ENCODE measurements at places on chromosomes 1 and 21.

DNA sequence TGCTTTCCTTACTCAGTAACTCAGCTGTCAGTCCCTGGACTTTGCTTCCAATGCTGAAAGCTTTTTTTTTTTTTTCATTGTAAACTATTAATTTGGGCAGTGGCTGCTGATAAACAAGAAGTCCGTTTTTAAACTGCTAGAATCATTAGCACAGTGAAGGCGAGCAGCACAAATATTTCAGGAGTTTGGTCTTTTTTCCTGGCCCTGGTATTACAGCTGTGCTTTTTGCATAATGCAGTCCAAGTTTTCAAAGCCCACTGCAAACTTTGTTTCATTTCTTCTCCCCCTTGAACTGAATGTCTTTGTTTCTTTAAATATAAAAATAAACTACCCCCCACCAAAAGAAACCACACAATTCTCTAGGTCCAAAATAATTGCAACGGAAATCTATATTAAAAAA, 6.6 kb downstream of the GLIS1 start:
- DNase-seq = no peak

GRCh38 chr1:218069180-218069579, 215.9 kb upstream of the RRP15 start:
- DNase-seq = no peak

DNA sequence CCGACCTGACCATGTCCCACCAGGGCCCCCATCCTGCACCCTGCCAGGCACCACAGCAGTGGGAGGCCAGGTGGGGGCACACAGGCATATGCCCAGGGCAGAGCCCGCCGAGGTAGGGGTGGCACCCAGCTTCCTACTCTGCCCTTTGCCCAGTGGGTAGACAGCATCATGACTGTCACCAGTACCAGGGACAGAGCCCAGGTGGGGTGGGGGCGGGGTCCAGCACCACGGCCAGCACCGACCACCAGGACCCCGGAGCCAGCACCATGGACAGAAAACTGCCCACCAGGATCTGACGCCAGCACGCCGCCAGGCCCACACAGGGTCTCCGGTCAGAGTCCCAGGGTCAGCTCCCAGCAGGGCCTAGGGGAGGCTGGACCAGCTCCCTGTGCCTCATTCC, 3.8 kb downstream of the TAS1R3 start:
- no peak for DNase-seq

GRCh38 chr1:215119719-215120365, 37.3 kb downstream of the KCNK2 start:
- DNase-seq = no peak

DNA sequence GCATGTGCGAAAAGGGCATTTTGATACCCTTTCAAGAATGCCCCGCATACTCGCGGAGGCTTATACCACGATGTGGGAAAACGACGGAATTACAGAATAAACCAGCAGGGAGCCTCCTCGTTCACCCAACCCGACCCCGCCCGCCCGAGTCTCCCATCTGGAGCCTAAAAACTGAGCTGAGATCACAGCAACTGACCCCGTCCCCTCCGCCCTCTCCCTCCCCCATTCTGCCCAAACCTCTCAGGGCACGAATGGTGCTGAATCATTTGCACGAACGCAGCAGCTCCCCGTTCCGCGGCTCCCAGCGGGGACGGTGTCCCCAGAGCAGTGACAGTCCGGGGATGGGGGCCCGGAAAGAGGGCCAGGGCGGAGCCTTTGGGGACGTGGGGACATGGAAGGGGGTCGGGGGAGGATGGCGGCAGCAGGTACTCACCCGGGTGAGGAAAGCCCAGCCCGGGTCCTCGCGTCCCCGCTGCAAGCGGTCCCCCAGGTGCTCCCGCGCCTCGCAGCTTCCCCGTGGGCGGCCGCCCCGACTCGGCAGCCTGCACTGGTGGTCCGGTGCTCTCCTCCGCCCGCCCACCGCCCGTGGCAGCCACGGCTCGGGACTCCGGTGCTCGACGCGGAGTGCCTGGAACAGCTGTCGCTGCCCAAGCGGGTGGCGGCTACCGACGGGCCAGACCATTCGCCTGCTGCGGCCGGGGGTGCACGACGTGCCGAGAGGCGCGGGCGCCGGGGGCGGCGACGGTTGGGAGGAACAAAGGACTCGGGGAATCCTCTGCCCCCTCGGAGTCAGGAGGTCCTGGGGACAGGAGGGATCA, at the start of gene TTLL7:
TSS of gene TTLL7 (minus strand) at position 635 of the 818 bp plus-strand sequence. CDS start 46,921 bp downstream, outside the sequence.
- DNase-seq = peak; percentile 65

DNA sequence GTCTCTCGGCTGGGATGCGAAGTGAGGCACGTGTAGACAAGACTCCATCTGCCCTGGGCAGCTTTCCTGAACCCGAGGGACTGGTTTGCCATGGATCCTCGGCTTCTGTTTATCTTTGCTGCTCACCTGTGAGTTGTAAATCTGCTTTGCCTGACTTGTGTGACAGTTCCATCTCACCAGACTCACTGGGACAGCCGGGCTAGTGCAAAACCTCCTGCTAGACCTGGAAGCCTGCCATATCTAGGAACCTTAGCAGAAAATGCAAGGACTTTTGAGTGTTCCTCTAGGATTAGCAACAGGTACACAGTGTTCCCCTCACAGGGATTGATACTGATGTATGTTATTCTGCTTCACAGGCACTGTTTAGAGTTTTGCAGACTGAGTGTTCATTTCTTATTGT, 218.6 kb downstream of the URB2 start:
- peak; percentile 32 for DNase-seq

GRCh38 chr1:159843459-159843858, 16.8 kb downstream of the SLAMF8 start:
- DNase-seq = no peak

- DNase-seq = no peak
These were observed 2.1 kb downstream of the ELOVL1 start for GRCh38 chr1:43365678-43366077.

- no peak for DNase-seq
These were observed 2.3 kb downstream of the TRIM46 start for GRCh38 chr1:155175927-155176371.

DNA sequence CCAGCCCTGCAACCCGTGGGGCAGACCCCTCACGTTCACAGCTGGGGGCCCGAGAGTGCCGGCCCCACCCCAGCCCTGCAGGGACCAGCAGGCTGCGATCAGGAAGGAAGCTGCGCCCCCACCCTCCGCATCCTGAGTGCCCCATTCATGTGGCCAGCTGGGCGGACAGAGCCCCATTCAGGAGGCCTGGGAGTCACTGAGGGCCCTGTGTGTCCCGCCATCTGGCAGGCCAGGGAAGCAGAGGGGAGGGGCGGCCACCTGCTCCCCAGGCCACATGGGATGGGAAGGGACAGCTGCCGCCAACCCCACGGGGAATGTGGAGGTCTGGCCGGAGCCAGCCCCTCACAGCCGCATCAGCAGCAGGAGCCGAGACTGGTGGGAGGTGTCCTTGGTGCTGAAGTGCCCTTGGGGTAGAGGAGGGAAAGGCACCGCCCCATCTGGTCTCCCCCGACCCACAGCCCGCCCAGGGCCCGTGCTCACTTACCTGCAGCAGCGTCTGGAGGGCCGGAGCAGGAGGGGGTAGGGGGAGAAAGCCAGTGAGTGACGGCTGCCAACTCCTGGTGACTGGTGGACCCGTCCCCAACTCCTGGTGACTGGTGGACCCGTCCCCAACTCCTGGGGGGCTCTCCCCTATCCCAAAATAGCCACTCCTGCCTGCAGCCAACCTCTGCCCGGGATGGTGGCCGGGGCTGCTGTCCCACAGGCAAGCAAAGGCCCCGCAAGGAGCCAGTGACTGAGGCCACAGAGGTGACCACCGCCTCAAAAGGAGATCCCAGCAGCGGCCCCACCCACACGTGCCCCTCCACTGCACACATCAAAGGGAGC, 8.7 kb downstream of the ACAP3 start:
- DNase-seq = no peak

- DNase-seq = no peak
These were observed 459.6 kb downstream of the PTPRC start for GRCh38 chr1:199098468-199098867.

GRCh38 chr1:16351456-16351993, 755 bp downstream of the FBXO42 start:
- no peak for DNase-seq

GRCh38 chr1:68128157-68128556, 77.7 kb upstream of the DIRAS3 start:
- no peak for DNase-seq

- DNase-seq = no peak
These were observed 30.1 kb upstream of the CHAF1B start for GRCh38 chr21:36354918-36355680.

DNA sequence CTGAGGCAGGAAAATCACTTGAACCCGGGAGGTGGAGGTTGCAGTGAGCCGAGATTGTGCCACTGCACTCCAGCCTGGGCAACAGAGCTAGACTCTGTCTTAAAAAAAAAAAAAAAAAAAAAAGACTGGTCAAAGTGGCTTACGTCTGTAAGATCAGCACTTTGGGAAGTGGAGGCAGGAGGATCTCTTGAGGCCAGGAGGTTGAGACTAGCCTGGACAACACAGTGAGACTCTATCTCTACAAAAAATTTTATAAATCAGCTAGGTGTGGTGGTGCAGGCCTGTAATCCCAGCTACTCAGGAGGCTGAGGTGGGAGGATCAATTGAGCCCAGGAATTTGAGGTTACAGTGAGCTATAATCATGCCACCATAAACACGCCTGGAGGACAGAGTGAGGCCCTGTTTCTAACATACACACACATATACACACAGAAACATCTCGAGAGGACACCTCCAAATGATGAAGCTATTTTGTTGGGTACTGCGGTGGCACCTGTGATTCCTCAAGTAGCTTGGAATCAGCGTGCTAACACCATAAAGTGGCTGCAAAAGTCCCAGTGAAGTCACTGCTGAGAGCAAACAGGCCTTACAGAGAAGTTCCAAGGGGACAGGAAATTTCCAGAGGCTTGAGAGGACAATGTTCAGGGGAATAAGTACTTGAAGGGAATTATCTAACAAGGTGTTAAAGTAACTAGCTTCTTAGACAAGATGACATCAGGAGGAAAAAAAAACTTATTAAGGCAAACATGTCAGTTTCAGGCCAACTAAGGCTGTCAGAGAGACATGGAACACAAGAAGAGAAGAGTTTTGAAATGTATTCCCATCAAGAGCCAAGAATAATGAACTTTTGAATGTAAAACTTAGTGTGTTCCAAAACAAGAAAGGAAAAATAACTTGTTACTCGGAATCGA, 1.3 kb downstream of the NADK start:
- no peak for DNase-seq

DNA sequence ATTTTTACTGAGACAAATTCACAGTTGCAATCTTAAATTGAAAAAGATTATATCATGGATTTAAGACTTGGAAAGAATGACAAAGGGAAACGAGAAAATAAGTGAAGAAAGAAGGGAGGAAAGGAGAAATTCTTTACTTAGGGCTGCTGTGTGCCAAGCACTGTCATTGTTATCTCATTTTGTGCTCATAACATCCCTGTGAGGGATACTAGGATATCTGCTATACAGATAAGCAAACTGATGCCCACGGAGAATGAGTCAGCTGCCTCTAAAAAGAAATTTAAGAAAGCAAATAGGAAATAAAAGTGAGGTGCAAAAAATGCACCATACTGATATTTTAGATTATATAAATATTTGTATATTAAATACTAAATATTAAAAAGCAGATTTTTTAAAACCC, 183.6 kb upstream of the NR5A2 start:
- DNase-seq = no peak

- no peak for DNase-seq
These were observed 14.4 kb upstream of the DIPK1A start for GRCh38 chr1:92975551-92976232.

- DNase-seq = no peak
These were observed 29.3 kb upstream of the TRIM33 start for GRCh38 chr1:114540272-114540671.

DNA sequence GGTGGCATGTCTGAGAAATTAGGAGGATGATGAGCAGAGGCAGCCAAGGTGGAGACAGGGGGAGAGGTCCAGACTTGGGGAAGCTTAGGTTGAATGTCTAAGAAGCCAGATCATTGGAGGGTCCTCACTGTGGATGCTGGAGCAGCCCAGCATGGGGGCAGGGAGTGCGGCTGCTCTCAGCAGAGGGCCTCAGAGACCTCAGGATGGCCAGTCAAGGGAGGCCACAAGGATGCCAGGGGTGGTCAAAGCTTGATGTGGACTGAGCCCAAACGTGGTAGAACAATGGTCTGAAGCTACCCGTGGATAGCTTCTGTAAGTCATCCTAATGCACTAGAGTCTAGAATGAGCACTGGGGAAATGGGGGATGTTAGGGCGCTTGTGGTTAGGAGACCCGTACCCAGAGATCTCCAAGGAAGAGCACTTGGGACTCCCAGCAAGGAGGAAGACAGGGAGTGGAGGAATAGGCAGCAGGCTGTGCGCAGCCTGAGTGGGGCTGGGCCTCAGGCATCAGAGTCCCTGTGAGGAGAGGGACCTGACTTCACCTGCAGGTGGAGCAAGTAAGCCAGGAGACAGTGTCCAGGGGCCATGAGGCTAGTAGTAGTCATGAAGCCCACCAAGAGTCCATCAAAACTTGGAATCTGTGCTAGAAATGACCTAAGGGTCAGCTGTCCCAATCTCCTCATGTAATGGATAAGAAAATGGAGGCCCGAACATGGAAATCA, 4.3 kb upstream of the S100A9 start:
- no peak for DNase-seq

GRCh38 chr1:39105061-39105840, 79.1 kb downstream of the NDUFS5 start:
- peak; percentile 83 for DNase-seq

GRCh38 chr1:248884632-248885295, 21.3 kb upstream of the PGBD2 start:
- DNase-seq = no peak

- DNase-seq = no peak
These were observed 78.6 kb downstream of the SYT6 start for GRCh38 chr1:114075105-114075504.

- no peak for DNase-seq
These were observed 316.0 kb downstream of the VAV3 start for GRCh38 chr1:107649023-107649422.

- no peak for DNase-seq
These were observed 409.8 kb downstream of the DISC1 start for GRCh38 chr1:232036181-232036933.

DNA sequence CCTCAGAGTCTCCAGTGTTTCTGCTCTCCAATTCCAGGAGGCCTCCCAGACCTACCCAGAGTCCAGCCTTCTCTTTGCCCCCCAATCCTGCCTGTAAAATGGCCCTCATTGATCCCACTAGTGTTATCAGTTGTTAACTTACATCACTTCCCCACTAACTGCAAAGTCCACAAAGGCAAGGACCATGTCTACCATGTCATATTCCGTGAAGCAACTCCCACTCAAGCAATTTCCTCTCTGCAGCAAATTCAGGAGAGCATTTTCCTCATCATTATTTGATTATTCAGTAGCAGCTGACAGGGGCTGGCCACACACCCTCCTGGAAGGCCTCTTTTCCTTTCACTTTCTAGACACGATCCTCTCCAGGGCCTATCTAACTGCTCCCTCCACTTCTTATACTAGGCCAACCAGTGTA, 153.5 kb downstream of the RERE start:
- no peak for DNase-seq

- peak; percentile 26 for DNase-seq
These were observed 12.7 kb downstream of the CSF1 start for GRCh38 chr1:109923131-109923945.

DNA sequence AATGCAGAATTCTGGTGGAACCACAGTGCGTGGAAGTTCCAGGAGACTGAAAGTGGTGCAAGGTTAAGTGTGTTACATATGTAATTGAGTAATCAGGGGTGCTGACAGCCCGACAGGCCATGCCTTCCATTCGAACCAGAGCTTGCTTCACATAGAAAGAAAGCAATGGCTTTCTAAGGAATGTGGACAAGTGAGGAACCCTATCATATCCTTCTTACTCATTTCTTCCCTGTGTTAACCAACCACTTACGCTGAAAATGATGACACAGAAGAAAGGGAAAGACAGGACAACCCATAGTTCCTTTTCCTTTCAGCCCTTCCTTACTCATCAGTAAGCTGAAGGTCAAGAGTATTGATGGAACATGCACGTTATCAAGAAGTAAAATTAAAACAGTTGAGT, 48.1 kb upstream of the KCNA3 start:
- no peak for DNase-seq

All from ovary (tissue), 10 donors.